ENCODE measurements at places on chromosomes 2 and 18.

- DNase-seq, result no peak
Measured at GRCh38 chr2:118094503-118094902, 6.2 kb downstream of the INSIG2 start.

GRCh38 chr2:6164986-6165747 is 473.0 kb downstream of the SOX11 start:
- no peak for DNase-seq

GRCh38 chr2:176158855-176159662 is 2.0 kb downstream of the HOXD3 start:
- DNase-seq, result no peak

- DNase-seq, result no peak
Measured at GRCh38 chr2:189318761-189319160, 122.5 kb upstream of the WDR75 start.

DNA sequence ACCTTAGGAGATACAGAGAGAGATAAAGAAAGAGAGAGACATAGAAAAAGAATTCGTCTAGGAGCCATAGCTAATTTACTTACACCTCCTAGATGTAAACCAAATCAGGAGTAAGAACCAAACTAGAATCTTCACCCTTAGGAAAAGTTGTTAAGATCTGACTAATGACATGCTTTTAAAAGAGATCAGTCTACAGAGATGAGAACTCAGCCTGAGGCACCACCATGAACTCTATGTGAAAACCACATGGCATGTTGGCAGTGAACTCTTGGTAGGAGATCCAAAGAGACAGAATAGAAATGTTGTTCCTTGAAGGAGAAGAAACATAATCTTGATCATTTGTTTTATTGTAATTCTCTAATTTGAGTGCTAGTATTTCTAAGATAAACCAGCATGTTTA is 585.4 kb upstream of the ID2 start:
- DNase-seq, result no peak

- DNase-seq, result no peak
Measured at GRCh38 chr2:159953136-159953823, 109.1 kb downstream of the PLA2R1 start.

GRCh38 chr2:195534971-195535370 is 122.1 kb upstream of the SLC39A10 start:
- no peak for DNase-seq

DNA sequence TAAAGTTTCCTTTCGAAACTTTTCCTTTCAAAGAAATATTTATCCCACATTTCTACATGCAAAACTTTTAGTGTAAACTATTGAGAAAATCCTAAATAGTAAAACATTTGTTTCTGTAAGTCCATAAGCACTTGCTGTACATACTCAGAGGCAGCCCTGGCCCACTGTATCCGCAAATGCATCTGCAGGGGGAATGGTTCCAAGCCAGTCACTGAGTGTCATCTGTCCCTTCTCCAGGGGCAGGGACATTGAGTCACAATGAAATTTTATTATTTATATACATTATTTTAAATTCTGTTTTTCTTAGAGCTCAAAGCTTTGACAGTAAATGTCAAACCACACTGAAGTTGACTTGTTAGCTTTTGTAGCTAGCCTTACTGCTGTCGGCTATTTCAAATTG is 367.2 kb downstream of the MTX2 start:
- DNase-seq, result no peak

DNA sequence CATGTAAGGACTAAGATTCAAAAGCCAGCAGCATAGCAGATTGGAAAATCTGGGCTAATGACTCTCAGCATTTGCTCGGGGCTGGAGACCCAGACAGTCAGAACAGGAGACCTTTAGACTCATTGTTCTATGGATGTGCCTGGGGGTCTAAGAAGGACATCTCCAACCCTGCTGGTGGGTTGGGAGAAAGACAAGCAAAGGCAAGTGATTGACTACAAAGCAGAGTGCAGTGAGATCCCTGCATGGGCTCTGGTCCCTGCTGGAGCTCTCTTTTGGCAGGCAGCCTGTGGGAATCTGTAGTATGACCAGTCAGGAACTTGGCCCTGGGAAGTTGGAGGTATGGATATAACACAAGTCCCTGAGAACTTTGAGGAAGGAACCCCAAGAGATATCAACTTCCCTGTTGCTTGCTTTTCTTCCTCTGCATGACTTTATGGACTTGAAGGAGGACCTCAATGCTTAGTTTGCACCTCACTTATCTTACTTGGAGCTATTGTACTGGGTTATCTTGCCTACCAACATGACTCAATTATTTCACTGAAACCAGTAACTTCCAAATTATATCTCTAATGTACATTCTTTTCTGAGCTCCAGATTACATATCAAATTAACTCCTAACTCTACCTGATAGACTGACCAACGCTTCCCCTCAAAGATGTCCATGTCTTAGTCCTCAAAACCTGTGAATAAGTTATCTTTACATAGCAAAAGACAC is 236.0 kb downstream of the CYRIA start:
- DNase-seq, result no peak

DNA sequence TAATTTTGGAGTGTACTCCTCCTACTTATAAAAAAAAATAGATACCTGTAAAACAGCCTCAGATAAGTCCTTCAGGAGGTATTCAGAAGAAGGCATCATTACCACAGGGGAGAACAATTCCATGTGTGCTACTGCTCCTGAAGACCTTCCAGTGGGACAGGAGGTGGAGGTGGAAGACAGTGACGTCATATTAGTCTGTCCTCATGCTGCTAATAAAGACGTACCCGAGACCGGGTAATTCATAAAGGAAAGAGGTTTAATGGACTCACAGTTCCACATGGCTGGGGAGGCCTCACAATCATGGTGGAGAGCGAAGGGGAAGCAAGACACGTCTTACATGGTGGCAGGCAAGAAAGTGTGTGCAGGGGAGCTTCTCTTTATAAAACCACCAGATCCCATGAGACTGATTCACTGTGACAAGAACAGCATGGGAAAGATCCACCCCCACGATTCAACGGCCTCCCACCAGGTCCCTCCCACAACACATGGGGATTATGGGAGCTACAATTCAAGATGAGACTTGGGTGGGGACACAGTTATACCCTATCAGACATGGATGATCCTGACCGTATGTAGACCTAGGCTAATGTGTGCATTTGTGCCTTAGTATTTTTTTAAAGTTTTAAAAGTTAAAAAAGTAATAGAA is 98.4 kb downstream of the NDUFA10 start:
- DNase-seq, result no peak

GRCh38 chr2:86396291-86396785 is 44.8 kb upstream of the KDM3A start:
- no peak for DNase-seq

GRCh38 chr2:149564097-149564496 is 23.5 kb downstream of the MMADHC start:
- DNase-seq, result no peak

- no peak for DNase-seq
Measured at GRCh38 chr2:44545005-44545404, 183.3 kb downstream of the CAMKMT start.

GRCh38 chr18:38545071-38545470 is 979.5 kb upstream of the CELF4 start:
- no peak for DNase-seq

DNA sequence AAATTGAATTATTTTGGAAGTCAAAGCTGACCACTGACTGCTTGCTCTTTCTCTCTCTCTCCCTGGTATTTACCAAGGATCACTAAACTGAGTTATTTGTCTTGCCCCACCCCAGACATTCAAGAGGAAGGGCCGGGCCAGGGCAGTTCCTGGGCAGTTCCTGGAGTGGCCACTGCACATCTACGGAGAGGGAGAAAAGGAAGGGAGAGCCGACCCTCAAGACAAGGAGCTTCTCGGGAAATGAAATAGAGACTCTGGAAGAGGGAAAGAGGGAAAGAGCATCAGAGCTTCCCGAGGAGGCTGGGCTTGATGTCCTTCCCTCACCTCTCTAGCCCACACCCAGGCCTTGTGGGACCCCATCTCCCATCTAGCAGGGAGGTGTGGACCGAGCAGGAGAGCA is 83.1 kb downstream of the SEPTIN10 start:
- no peak for DNase-seq

GRCh38 chr2:233133239-233133638 is 73.1 kb downstream of the INPP5D start:
- no peak for DNase-seq

DNA sequence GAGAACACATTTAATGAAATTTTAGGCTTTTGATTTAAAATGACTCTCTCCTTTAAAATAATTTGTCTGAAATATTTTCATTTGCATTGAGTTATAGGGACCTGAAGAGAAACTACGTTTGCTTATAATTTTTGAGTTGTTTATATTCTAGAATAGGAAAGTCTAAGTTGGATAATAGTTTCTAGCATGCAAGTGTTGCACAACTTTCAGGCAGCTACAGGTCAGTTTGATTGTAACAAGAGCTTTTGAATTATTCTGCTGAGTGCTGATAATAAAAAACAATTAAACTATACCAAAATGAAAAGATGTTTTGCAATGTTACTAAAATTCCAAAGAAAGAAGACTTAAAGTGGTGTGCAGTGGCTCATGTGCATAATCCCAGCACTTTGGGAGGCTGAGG is 71.0 kb downstream of the PDE1A start:
- no peak for DNase-seq

GRCh38 chr2:74457129-74457548 is 1.1 kb upstream of the WBP1 start:
- no peak for DNase-seq

DNA sequence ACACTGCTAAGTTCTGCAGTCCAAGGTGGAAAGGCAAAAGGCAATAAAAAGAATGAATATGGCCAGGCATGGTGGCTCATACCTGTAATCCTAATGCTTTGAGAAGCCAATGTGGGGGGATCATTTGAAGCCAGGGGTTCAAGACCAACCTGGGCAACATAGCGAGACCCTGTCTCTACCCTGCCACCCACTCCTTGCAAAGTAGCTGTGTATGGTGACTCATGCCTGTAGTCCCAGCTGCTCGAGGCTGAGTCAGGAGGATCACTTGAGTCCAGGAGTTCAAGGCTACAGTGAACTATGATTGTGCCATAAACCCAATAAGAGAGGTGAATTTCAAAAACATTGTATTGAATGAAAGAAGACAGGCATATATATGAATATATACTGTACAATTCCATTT is 2.4 kb downstream of the MYL12B start:
- no peak for DNase-seq

DNA sequence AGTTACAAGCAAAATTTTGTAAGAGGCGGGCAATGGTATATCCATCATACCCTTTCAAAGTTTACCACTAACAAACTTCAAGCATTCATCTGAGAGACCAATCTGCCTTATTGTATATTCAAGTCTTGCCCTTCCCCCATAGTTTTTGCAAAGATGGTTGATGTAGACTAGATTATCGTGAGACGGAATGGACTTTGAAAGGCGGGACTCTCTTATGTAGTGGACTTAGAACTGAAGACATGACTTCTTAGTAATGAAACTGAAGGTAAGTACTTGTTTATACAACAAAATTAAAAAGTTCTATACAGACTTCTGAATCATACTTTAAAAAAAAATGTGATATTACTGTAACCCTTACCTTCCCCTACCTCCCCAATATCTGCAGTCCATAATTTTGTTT is 10.4 kb downstream of the AP1S3 start:
- DNase-seq, result no peak

- DNase-seq, result no peak
Measured at GRCh38 chr18:64936671-64937070, 787.8 kb upstream of the LINC00305 start.

- no peak for DNase-seq
Measured at GRCh38 chr18:13191779-13192178, 26.8 kb upstream of the LDLRAD4 start.

- no peak for DNase-seq
Measured at GRCh38 chr2:31333527-31334183, 80.9 kb downstream of the XDH start.

DNA sequence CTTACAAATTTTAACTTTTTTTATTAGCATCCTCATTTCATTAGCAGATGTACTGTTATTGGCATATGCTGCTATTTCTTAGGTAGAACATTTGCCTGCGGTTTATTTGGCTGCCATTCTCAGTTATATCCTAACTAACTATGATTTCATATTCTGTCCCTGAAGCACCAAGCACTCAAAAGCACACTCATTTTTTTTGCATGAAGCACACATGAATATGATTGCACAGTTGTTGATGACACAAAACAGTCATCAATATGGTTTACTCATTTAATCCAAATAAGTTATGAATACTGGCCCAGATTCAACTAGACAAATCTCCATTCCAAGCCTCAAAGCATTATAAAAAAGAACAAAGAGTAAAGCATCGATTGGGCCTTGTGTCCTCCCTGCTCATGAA is 129.4 kb upstream of the CNTNAP5 start:
- no peak for DNase-seq

DNA sequence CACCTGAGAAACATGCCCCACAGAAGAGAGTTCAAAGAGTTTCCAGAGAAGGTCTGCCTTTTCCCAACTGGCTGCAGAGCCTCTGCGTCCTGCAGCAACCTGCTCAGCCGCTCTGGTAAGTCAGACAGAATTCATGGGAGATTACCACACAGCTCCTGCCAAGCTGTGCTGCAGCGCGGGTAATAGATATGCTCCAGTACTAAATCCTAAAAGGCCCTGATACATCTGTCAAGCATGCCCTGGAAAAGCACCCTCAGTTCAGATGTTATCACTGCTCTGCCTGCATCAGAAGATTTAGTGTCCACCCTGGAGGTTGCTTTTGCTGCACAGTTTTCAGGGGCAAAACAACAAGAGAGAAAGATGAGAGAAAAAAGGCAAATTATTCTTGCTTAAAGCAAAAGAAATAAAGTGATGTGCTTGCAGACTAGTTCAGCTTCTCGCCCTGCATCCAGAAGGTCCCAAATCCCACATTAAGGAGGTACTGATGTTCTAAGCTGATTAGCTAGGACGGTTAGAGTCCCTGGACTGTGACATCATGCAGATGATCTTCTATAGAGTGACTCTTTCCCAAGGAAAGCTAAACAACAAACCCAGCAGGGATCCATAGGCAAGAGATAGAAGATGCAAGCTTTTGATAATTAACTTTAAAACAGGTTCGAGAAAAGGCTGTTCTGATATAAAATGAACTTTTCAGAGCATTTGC is 488.6 kb downstream of the BCL11A start:
- DNase-seq, result no peak

- no peak for DNase-seq
Measured at GRCh38 chr2:147844697-147845410, at the start of gene ACVR2A. Gene ACVR2A (plus strand): TSS chr2:147845029. CDS start chr2:147845153, 124 bp downstream.

- no peak for DNase-seq
Measured at GRCh38 chr2:624551-625347, 52.5 kb downstream of the TMEM18 start.

DNA sequence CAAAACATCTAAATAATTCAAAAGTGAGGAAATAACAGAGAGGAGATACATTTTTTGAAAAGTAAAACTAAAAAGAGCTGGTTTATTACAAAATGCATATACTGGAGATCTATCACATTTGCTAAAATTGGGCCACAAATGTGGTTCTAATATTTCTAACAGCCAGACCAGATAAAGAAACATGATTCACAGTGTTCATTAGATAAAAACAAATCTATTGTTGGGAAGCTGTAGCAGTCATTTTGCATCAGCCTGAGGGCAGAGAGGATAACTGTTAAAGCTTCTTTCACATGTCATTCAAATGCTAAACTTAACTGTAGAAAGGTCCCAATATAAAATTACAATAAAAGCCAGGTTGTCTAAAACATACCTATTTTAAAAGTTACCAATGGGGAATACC is 148.3 kb downstream of the GULP1 start:
- no peak for DNase-seq

Measured in AG04449 (cell line).